ENCODE measurements at places on chromosomes 12 and 14. TPM values are rescaled to one million over a fixed set of nuclear protein-coding genes. Genes with fewer than 3 reads are reported as not detected.

MYO1H gene
- polyA plus RNA-seq: not detected

MUCL1 gene
- polyA plus RNA-seq: not detected

MORN3 gene
- polyA plus RNA-seq: not detected

ATL1 gene
- polyA plus RNA-seq: 0.05 TPM

ADIPOR2 gene
- polyA plus RNA-seq: 6.2 TPM

CLEC6A gene
- 6.3 TPM for polyA plus RNA-seq

DNA sequence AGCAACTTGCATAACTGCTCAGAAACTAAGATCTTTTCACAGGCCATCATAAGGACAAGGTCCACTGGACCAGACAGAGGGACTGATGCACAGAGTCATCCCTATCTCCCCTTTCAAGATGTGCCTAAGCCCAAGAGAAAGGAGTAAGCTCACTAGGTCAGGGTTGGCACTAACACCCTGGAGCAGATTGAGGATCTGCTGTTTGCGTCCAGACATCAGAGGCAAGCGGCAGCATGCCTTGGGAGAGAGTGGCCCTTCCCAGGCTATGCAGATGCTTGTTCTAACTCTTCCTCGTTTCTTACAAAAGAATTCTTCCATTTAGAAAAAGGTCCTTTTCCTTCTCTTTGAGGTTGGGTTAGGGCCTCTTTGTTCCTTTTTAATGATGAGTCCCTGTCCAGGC lies 187.2 kb downstream of the KCNA5 start:
- no peak for DNase-seq

- DNase-seq: no peak
Observed at GRCh38 chr12:55664826-55665225, 28.1 kb downstream of the OR10P1 start.

DNA sequence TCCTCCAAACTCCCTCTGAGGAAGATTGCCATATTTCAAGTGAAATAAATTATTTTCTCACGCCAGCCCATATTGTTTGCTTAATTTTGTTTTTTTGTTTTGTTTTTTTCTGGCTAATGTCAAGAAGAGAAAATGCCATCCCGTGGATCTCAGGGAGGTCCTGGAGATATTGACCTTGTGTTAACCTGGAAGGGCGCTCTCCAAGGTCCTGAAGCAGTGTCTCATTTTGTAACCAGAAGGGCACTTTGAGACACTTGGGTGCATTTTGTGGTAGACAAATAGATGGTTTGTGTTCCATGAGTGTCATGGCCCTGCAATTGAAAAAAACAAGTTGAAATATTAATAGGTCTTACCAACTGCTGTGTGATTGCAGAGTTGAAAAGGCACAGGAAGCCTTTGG lies 268.9 kb downstream of the SUDS3 start:
- no peak for DNase-seq

DNA sequence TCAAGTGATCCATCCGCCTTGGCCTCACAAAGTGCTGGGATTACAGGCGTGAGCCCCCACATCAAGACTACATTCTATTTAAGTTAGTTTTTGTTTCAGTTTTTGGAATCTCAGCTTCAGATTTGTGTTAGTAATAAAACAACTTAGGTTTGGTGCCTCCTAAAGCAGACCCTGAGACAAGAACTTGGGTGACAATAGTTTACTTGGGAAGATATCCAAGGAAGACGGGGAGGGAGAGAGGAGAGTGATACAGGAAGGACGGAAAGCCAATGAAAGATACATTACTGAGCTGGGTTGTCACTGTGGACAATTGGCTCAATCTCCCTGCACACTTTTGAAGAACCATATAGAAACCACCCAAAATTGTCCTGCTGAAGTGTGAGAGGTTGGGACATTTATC lies 22.6 kb upstream of the PTGR2 start:
- no peak for DNase-seq

DNA sequence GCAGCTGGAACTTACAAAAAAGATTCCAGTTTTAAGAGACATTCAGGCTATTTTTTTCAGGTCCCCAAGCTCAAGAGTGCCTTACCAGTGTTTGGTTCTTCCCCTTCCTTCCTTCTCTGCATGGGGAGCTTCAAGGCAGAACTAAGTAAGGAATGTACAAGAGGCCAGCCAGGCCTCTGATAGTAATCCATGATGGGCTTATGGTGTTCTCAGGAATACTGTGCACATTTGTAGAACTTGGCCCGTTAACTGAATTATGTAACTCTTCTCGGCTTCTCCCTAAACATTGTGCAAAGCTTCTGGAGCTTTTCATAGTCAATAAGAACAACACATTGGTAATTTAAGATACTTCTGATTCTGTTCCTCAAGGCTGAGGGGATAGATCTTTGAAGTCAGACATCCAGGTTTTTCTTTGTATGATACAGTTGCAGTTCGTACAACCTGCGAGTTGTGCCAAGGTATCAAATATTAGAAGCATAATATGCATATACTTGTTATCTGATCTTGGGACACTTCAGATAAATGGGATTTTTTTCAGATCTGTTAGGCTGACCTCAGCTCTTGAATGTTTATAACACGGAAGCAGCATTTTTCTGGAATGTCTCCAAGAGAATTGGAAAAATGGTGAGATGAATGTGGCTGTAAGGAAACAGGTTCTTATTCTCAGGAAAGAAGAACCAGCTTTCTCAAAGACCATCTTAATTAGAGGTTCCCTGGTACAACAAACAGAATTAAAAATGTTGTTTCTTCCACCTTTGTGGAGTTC lies 148.6 kb downstream of the ANO4 start:
- no peak for DNase-seq

GRCh38 chr12:61369241-61369910 lies 890.8 kb upstream of the USP15 start:
- no peak for DNase-seq

DNA sequence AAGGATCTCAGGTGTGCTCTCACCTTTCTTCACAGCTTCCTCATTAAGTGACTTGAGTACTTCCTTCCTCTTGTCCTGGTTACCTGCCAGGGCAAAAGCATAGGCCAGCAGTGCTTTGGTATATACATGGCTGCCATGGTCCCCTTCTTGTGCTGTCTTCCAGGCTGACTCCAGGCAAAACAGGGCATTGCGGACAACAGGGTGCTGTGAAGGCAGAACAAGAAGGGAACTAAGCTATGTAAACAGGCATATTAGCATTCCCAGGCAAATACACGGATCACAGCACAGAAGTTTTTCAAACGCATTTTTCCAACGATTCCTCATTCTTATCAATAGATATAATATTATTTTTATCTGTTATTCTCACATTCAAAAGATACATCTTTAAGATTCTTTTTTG lies 39.0 kb downstream of the A2M start:
- no peak for DNase-seq

DNA sequence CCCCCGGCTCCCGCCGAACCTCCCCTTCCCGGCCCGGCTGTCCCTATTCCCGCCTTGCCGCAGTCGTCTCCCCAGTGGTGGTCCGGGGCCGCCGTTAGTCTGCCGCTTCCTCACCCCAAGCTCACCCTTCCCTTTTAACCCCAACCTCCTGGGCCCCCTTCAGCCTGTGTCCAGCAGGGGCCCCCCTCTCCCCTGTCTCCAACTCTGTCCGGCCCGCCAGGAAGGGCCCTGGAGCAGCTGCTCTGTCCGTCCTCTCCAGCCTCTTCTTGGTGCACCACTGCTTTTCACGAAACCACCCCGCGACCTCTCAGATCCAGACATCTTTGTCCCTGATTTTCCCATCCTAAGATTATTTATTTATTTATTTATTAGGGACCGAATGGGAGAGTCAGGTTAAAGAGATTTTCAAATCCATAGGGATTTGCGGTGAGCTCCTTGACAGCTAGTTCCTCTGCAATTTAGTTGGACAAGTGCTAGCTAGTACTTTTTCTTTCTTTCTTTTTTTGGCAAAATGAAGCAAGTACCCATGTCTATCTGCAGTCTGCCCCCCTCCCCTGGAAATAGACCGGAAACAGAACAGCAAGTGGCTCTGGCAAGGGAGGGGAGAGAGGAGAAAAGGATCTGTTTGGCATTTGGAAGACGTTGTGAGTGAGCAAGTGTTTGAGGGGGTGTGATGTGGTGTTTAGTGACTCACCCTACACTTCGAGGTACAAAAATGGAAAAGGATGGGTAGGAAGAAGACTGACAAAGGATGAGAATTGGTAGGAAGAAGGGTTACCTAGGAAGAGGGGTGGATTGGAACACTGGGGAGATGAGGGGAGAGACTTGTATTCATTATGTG lies 632 bp downstream of the UBR7 start:
- peak; percentile 27 for DNase-seq
